ENCODE measurements at places on chromosomes 13 and 19. TPM values are rescaled to one million over a fixed set of nuclear protein-coding genes. Genes with fewer than 3 reads are reported as not detected.

Gene NOTCH3
- polyA plus RNA-seq, result 5.9 TPM

Gene NLRP11
- polyA plus RNA-seq, result not detected

Gene CD79A
- 986 TPM for polyA plus RNA-seq

Gene ATXN8OS
- not detected for polyA plus RNA-seq

Gene NLRP5
- not detected for polyA plus RNA-seq

Gene PDCD5
- 77.7 TPM for polyA plus RNA-seq

Gene ADGRE2
- polyA plus RNA-seq, result 6.0 TPM

Gene COG3
- polyA plus RNA-seq, result 15.1 TPM

Gene ZNF69
- 1.8 TPM for polyA plus RNA-seq

- no peak for DNase-seq
These were observed 6.0 kb downstream of the CKAP2 start for GRCh38 chr13:52461265-52461664.

GRCh38 chr13:73531014-73531413 is 472.2 kb downstream of the KLF5 start:
- DNase-seq, result no peak

GRCh38 chr13:20997301-20998161 is 63.9 kb downstream of the LATS2 start:
- DNase-seq, result no peak

DNA sequence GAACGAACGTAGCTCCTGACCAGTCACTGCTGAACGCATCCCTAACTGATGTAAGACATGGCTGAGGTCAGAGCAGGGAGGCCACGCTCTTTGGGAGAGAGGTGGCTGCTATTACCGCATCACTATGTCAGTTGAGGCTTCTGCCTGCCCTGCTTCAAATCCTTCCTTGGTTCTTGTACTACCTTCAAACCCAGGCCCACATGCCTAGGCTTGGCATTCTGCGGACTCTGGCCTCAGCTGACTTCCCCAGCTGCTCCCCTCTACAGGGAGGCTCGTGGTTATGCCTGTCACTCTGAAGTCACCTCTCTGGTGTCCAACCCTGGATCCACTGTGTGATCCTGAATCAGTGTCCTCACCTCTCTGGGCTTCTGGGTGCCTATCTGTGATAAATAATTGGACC is 14.8 kb upstream of the MEIS3 start:
- DNase-seq, result no peak

DNA sequence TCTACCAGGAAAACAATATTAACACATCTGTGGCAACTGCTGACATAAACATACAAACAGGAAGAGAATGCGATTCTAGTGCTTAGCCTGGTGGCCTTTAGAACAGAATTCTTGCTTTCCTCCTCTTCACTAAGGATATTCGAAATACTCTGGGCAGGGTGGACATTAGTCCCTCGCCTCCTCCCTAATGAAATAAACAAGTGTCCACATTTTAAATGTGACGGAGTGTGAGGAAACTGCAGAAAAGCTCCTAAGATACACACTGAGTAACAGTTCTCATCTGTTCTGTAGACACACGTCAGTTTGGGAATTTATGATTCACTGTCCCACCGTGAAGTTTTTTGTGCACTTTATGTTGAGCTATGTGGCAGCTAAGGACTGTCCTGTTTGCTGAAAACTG is 639 bp downstream of the STARD13 start:
- no peak for DNase-seq

DNA sequence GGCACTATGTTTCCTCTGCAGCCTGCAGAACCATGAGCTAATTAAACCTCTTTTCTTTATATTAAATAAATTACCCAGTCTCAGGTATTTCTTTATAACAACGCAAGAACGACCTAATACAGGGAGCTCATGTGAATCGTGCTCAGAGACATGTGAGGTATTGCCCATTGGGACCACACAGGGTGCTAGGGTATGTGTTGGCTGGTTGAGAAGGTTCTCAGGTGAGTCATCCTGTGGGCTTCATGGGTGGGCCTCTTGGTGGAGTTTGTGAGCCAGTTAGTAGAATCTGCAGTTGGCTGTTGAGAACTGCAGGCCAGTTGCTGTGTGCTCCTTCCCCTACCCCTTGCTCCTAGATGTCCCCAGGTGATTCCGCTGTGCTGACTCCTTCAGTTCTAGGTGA is 163.0 kb downstream of the HS6ST3 start:
- no peak for DNase-seq

DNA sequence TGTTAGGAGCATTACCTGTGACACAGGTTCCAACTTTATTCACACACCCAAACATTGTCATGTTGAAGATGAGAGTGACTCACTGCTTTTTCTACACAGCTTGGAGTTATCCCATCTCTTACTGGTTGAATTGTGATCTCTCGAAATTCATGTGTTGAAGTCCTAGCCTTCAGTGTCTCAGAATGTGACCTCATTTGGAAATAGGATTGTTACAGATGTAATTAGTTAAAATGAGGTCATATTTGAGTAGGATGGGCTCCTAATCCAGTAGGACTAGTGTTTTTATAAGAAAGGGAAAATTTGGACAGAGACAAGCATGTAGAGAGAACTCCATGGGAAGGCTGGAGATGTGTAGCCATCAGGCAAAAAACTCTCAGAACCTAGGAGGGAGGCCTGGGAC is 142.5 kb downstream of the POSTN start:
- DNase-seq, result no peak

DNA sequence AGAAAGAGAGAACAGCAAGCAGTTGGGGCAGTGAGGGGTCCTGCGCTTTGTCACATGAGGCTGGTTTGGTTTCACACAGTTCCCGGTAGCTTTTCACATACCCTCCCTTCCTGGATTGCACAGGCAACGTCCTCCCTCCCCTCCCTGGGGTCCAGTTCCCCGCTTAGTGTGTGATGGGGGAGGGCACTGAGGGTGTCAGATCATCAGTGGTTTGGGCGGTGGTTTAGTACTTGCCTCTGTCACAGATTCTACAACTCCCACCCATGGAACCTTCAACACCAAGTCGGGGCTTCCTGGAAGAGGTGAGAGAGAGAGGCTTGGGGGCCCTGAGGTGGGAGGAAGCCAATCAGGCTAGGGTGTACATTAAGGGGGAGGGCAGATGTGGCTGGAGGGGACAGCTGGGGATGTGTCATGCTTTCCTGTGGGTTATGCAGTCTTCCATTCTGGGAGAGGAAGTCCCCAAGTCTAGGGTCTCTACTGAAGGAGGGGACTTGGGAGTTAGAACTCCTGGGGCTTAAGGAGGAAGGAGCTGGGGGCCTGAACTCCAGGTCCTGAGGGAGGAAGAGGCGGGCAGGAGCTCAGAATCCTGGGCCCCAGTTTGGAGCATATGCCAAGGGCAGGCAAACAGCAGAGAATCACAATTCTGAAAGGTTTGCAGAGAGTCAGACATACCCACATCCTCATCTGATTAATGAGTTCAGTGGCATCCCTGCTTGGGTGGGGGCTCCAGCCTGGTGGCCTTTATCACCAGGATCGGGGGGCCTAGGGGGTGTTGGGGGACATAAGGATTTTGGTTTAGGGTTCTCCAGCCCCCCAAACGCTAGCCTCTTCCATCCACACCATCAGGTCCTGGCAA is at the start of gene NKG7:
NKG7 (minus strand) TSS at position 6 of the 856 bp plus-strand sequence. CDS start 119 bp downstream, outside the sequence.
- peak; percentile 80 for DNase-seq

- DNase-seq, result no peak
These were observed 8.8 kb downstream of the INAFM1 start for GRCh38 chr19:47283405-47284059.

GRCh38 chr13:33514362-33514761 is 228.8 kb upstream of the STARD13 start:
- DNase-seq, result no peak

- no peak for DNase-seq
These were observed 10.0 kb downstream of the KDELR1 start for GRCh38 chr19:48381178-48381950.

- no peak for DNase-seq
These were observed 11.7 kb downstream of the SKA3 start for GRCh38 chr13:21164631-21165030.

- no peak for DNase-seq
These were observed 62.4 kb upstream of the XPO4 start for GRCh38 chr13:20964904-20965303.

- DNase-seq, result peak; percentile 18
These were observed 23.4 kb downstream of the TMEM255B start for GRCh38 chr13:113782472-113782871.

DNA sequence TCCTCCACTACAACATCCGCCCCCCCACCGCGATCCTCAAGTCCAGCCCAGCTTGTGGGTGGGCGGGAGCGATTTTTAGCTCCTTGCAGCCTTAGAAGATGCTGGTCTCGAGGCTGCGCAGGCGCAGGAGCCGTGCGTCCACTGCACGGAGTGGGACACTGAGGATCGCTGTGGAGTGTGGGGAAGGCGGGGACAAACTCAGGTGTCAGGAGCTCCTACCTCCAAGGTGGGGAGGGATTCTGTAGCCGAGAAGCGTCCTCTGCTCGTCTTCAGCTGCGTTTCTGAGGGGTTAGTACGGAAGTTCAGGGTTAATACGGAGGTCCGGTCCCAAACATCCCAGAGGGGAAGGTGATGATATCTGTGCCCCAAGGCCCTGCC is at the start of gene RTBDN:
RTBDN (minus strand) TSS at position 14 of the 378 bp plus-strand sequence. CDS start 4,600 bp downstream, outside the sequence.
- no peak for DNase-seq

DNA sequence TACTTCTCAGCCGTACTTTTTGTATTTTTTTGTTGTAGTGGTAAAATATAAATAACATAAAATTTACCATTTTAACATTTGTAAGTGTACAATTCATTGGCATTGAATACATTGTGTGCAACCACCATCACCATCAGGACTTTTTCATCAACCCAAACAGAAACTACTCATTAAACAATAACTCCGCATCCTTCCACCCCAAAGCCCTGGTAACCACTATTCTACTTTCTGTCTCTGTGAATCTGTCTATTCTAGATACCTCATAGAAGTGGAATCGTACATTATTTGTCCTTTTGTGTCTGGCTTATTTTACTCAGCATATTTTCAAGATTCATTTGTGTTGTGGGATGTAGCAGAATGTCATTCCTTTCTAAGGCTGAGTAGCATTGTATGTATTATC is 38.5 kb downstream of the USPL1 start:
- DNase-seq, result no peak

DNA sequence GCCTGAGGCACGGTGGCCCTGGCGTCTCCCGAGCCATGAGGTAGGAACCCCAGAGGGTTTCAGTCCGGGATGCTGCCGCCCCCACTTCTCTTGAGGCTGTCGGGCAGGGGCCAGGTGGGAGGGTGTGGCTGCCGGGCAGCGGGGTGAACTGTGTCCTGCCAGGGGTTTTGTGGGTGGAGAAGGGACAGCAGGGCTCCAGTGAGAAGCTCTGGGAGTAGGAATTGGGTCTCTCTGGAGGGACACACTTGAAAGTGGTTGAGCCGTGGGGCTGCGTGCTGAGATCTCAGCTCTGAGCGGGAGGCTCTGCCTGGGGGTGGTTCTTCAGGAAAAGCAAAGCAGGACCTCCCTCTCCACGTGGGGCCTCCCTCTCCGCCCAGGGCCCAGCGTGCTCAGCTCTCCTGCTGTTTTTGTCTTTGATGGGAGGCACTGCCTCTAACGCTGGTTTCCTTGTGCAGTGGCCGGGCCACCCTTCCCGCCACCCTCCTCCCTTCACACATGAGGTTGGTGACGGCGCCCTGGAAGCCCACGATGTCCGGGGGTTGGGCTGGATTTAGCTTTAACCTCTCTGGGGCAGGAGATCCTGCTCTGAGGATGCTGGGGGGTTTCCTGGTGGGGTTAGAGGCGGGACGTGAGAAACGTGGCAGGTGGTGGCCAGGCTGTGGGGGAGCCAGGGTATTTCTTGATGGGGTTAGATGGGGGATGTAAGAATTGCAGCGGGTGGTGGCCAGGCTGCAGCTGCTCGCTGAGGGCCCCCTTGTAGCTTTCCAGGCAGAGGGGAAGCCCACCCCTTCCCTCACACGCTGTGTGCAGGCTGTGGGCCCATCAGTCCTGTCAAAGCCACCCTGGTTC is 15.3 kb upstream of the ZNF554 start:
- DNase-seq, result no peak

DNA sequence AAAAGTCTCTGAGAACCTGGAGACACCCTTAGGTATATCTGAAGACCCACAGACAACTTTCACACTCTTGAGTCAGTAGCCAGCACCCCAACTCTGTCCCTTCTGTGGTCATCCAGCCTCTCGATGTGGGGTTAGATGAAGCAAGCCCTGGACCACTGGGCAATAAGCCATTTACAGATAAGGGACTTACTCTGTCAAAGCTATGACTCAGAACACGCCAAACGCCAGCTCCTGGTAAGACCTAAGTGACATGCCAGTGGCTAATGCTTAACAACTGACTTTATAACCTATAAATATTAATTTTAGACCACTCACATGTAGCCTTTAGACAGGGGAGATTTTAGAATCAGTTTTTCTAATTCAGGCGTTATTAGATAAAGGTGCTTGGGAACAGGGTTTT is 85.7 kb downstream of the SHISA2 start:
- DNase-seq, result no peak

DNA sequence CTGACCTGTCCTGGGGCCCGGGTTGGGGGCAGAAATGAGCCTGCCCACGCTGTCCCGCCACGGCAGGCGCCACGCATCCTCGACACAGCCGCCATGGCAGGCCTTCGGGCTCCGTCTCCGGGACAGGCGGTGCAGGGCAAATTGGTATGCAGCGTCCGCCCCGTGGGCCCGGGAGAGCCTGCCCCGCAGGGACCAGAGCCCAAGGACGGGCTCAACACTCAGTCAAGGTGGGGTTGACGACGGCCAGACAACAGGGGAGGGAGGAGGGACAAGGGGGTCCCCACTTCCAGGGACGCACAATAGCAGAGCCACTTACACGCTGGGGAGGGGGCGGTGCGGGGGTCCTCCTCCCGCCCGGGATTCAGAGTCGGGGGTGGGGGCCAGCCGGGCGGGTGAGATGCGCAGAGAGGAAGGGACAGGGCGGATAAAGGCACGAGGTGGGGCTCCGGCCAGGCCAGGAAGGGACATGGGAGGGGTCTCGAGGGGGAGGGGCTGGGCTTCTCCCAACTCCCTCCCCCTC is 1.2 kb downstream of the CTXN1 start:
- DNase-seq, result peak; percentile 84

GRCh38 chr13:49536144-49536873 is 40.6 kb downstream of the PHF11 start:
- no peak for DNase-seq

GRCh38 chr19:35955881-35956634 is 19.9 kb downstream of the LRFN3 start:
- DNase-seq, result no peak

DNA sequence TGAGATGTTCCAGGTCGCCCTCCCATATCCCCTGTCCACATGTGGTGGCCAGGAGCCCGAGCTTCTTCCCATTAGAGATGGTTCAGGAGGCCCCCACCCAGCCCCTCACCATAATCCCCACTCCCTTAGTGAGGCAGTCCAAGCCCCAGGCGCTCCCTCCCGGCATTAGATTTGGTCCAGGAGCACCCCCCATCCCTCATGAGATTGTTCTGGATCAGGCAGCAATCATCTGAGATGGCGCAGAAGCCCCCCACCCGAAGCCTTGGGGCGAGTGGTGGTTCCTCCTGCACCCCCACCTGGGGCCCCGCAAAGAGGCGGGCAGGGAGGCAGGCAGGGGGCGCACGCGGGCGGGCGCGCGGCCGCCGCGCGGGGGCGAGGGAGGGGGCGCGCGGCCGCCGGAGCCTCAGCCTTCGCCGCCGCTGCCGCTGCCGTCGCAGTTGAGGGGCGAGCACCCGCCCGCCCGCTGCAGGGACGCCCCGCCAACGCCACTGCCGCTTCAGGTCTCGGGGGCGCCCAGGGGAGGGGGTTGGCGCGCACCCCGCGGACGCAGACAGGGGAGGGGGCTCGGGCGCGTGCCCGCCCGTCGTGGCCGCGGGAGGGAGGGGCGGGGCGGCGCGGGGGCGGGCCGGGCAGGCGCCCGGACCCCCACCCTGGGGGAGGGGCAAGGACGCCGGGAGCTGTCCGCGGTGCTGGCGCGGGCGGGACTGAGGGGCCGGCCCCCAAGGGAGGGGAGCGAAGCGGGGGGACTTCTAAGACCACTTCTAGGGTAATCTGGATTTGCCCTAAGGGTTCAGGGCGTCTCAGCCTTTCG is 46.4 kb upstream of the SHKBP1 start:
- no peak for DNase-seq

GRCh38 chr19:18610245-18610555 is 2.5 kb upstream of the TMEM59L start:
- no peak for DNase-seq
